ENCODE measurements at places on chromosomes 13 and 19.

DNA sequence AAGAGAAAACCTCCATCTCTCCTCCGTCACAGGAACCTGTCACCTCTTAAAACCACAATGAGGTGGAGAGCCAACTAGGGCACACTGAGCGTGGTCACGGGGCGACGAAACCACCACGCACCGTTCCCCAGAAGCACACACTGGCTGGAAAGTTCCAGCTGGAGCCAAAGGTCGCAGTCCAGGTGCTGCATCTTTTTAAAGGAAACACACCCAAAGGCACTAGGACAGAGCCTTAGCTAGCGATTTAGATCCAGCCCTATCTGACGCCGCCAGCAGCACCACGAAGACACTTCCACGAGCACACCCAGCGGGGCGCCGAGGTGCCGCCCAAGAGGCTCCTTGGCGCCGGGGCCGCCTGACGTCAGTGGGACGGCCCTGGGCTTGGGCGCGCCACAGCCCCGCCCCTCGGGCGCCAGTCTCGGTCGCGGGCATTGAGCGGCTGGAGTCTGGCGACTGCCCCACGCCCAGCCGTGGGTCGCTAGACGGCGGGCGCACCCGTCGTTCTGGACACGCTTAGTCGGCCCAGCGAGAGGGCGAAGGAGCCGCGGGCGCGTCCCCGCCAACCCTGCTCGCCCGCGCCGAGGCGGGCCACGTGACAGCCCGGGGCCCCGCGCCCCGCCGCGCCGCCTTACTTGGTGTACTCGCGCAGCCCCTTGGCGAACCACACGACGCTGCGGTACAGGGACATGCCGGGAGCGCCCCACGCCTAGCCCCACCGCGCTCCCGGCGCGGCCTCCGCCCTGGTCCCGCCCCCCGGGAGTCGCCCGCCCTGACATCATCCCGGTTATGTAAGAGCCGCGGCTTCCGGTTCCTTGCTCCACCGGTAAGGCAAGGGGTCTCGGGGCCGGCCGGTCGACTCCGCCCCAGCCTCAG is at the start of gene DHRS12:
Gene DHRS12, minus strand, starts transcription at position 742 of the 873 bp plus-strand sequence. CDS start 4,504 bp downstream, outside the sequence.
- DNase-seq: peak; percentile 68

GRCh38 chr19:50796128-50796633 is 6.0 kb downstream of the ACP4 start:
- peak; percentile 19 for DNase-seq

- DNase-seq: no peak
Measured at GRCh38 chr13:20942938-20943559, 40.5 kb upstream of the XPO4 start.

DNA sequence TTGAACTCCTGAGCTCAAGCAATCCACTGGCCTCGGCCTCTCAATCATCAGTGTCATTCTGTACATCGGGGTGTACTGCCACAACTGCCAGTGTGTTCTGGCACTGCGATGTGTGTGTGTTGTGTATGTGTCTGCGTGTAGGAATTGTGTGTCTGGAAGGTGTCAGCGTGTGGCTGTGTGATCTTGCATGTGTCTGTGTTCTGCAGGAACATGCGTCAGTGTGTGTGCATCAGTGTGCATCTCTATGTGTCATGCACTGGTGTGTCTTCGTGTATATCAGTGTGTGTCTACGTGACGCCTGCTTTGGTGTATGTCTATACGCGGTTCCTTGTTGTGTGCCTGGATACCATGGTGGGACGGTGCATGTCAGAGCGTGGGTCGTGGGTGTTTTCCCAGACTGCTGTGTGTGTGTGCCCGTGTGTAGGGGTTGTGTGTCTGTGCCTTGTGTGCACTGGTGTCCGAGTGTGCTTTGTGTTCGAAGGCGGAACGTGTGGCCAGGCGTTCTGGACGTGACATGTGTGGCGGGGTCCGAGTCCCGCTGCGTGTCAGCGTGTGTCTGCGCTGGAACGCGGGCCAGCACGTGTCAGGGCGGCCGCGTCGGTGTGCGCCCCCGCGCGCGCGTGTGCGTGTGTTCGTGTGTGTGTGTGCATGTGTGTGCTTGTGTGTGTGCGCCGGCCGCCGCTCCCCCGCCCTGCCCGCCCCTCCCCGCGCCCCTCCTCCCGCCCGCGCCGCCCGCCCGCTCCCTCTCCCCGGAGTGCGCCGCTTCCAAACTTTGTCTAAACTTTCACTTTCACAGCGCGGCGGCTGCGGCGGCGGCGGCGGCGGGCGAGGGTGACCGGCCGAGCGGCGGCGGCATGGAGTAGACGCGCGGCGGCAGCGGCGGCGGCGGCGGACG is at the start of gene NFIX:
Gene NFIX, plus strand, starts transcription at position 775 of the 895 bp plus-strand sequence. CDS start 363 bp downstream, outside the sequence.
- DNase-seq: peak; percentile 52

GRCh38 chr19:30374865-30375552 is 2.8 kb downstream of the ZNF536 start:
- peak; percentile 45 for DNase-seq

DNA sequence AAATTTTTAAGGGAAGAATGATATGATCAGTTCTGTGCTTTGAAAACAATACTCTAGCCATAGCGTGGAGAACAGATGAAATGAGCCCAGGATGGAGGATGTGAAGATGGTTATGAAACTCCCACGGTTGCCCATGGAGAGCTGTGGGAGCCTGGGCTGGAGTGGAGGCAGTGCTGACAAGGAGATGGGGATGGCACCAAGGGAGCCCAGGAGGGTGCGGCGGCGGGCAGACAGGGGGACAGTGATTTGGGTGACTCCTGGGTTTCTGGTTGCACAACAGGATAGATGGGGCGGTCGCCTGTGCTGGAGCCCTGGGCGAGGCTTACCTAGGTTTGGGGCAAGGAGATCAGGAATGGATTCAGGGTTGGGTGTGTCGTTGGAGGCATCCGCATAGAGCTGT is 15.9 kb downstream of the ARHGEF7 start:
- DNase-seq: no peak

DNA sequence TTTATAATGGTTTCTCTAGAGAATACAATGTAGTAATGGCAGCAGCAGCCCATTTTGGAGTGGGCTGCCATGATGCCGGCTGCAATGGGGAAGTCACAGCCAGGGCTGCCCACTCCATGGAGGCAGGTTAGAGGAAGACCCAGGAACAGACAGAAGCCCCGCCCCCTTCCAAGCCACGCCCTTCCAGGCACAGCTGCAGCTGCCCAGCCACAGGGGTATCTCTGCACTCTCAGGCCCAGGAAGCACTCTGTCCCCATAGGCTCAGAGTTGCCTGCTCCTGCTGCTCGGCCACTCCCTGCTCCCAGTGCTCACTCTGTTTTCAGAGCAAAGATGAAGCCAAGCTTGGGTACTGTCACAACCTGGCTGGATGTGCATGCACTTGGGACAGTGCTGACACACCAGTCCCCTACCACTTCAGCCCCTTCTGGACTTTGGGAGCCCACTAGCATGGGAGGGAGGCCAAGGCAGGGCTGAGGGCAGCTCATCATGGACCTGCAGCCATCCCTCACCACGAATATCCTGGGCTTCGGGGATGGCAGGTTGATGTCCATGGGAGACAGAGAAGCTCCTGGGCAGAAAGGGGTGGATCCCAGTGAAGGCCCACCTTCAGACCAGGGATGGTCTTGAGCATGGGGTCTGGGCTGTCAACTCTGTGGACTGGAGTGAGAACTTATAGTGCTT is 1224.2 kb downstream of the SLITRK5 start:
- DNase-seq: no peak

GRCh38 chr19:8461376-8461775 is 16.6 kb downstream of the HNRNPM start:
- no peak for DNase-seq

DNA sequence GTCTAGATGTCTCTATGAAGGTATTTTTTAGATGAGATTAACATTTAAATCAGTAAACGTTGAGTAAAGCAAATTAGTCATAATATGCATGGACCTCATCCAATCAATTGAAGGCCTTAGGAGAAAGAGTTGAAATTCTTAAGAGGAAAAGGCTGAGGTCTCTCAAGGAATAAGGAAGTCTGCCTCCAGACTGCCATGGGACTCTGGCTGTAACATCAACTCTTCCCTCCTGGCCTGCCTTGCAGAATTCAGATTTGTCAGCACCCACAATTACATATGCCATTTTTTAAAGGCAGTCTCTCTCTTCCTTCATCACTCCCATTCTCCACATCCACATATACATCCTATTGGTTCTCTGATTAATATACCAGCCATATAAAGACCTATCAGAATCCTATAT is 28.8 kb upstream of the INTS6 start:
- peak; percentile 5 for DNase-seq

GRCh38 chr13:97342136-97342535 is 91.8 kb upstream of the RAP2A start:
- no peak for DNase-seq

- no peak for DNase-seq
Measured at GRCh38 chr13:79528759-79529191, 47.8 kb downstream of the NDFIP2 start.

- no peak for DNase-seq
Measured at GRCh38 chr13:73662833-73663232, 471.4 kb downstream of the KLF12 start.

- peak; percentile 81 for DNase-seq
Measured at GRCh38 chr13:94239135-94239534, 240.3 kb downstream of the DCT start.

- DNase-seq: no peak
Measured at GRCh38 chr19:41442473-41443355, at the start of gene ERICH4. TSS of gene ERICH4 (plus strand) at chr19:41443156. CDS start at chr19:41443170, 14 bp downstream.

- DNase-seq: no peak
Measured at GRCh38 chr13:40629678-40630384, 36.6 kb downstream of the FOXO1 start.

DNA sequence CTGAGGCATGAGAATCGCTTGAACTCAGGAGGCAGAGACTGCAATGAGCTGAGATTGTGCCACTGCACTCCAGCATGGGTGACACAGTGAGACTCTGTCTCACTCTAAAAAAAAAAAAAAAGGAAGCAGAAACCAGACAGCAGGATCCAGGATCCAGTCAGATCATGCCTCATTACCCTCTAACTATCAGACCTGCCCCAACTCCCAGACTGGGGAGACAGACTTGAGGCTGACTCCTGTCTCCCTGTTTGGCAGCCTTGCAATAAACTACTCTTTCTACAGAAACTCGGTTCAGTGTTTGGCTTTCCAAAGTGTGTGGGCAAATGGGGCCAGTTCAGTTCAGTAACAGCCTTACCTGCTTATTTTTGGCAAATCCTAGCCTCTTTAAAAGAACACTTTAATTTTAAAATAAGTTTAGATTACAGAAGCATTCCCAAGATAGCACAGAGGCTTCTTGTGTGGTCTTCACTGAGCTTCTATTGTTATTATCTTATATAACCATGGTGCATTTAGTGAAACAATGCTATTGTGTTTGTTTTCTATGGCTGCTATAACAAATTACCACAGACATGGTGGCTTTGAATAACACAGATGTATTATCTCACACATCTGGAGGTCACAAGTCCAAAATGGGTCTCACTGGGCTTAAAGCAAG is 18.5 kb downstream of the RASL11A start:
- DNase-seq: no peak

GRCh38 chr19:55472463-55472862 is 4.0 kb upstream of the ZNF628 start:
- DNase-seq: no peak

DNA sequence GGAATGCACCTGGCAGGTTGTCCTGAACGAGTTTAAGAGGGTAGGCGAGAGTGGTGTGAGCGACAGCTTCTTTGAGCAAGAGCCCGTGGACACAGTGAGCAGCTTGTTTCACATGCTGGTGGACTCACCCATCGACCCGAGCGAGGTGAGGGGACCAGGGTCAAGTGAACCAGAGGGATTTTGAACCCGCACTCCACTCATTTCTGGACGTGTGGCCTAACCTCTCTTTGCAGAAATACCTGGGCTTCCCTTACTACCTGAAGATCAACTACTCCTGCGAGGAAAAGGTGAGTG is 1.7 kb downstream of the CATSPERG start:
- no peak for DNase-seq

- no peak for DNase-seq
Measured at GRCh38 chr13:112231451-112232083, 144.6 kb upstream of the SPACA7 start.

- DNase-seq: no peak
Measured at GRCh38 chr13:109611912-109612691, 174.3 kb downstream of the IRS2 start.

DNA sequence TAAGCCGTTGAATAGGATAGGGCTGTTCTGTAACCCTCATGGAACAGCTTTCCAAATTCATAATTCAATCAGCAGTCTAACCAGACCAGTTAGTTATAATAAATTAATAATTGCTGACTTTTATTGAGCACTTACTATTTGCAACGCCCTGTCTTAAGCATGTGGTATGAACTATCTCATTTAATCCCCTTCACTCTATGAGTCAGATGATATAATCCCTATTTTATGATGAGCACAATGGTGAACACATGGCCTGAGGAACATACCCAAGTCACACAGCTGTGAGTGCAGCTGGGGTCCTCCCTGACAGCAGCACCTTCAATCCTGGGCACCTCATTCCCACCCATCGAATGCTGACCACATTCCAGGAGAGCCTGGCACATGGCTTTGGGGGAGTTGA is 28.0 kb upstream of the SACS start:
- DNase-seq: no peak

- no peak for DNase-seq
Measured at GRCh38 chr19:3963458-3964255, 7.2 kb downstream of the DAPK3 start.

DNA sequence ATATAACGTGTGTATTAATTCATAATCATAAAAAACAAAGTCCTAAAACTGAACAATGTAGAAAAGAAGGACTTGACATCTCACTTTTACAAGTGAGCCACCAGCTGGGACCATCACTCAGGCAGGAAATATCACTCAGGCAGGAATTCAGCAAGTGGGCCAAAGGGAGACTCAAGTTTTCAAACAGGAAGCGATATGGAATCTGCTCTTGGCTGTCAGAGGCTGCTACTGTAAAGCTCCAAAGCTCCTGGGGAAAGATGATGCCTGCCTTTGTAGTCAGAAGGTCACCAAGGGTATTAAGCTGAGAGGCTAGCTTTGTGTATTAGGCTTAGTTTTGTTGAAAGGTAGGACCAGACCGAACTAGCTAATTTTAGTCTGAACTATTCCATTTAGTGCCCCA is 5.5 kb upstream of the AKAP11 start:
- DNase-seq: peak; percentile 78

GRCh38 chr13:100208002-100208401 is 119.1 kb downstream of the PCCA start:
- no peak for DNase-seq

DNA sequence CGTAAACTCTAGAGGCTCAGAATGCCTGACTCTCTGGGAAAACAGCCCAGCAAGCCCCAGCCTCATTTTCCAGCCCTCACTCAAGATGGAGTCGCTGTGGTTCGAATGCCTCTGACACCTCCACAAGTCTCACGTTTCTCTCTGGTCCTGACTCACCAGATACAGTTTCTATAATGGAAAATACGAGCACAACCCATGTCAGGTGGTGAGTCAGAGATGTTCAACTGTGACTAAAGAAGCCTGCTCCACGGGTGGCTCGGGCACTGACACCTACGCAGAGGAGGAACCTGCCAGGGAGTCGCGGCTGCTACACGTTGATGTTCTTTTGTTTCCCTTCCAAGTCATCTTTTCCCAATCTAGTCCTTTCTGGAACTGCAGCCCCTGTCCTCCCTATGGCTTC is 87.1 kb upstream of the STK24 start:
- peak; percentile 60 for DNase-seq

DNA sequence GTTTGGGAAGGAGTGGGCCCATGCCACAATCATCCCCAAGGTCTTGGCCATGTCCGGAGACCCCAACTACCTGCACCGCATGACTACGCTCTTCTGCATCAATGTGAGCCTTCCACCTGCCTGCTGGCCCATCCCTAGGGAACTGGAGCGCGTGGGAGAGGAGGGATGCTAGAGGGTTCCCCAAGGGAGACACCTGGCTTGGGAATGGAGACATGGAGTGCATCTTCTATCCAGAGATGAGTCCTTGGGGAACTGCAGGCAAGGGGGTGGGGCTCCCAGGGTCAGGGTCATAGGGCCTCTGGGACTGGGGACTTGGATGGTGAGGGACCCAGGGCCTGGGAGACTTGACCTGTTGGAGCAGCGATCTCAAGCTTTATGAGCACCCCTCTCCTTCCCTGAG is 31.2 kb downstream of the PPP2R1A start:
- no peak for DNase-seq
